Stimulated activated CD4-positive, alpha-beta T cell treated with anti-CD3 and anti-CD28 coated beads, Interleukin-1b, Interleukin-23, amount 100 ng/mL, for 24 hours (primary cell): ENCODE measurements at places on chromosomes 16 and 17.

DNA sequence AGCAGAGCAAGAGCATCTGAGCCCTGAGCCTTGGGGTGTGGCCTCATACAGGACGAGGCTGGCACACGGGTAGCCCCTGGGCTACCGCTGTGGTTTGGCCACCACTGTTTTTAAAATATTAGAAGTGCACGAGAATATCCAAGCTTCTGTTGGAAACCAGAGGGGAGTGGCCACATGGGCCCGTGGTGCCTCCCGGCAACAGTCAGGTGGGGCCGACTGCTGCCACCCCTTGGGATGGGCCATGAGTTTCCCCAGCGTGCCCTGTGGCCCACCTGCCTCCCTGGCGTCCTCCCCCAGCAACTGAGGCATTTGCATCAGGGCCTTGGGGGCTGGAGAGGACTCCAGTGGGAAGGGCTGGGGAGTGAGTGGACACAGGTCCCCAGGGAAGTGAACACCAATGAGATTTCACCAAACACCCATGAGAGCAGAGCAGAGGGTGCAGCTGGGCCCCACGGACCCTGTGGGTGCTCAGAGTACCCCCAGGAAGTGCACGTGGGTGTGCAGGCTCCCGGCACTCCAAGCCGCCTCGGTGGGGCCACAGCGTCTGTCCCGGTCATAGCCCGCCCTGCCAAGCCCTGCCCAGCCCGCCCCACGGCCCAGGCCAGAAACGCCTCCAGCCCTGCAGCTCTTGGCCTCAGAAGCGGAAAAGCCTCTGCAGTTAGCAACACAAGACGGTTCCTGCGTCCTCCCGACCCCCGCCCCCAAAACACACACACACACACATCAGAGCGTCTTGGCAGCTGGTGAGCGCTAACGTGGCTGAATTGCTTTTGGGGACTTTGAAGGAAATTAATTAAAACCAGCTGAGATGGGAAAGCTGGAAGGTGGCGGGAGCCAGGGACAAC is 22.7 kb downstream of the ZNF469 start:
- DNase-seq = no peak

DNA sequence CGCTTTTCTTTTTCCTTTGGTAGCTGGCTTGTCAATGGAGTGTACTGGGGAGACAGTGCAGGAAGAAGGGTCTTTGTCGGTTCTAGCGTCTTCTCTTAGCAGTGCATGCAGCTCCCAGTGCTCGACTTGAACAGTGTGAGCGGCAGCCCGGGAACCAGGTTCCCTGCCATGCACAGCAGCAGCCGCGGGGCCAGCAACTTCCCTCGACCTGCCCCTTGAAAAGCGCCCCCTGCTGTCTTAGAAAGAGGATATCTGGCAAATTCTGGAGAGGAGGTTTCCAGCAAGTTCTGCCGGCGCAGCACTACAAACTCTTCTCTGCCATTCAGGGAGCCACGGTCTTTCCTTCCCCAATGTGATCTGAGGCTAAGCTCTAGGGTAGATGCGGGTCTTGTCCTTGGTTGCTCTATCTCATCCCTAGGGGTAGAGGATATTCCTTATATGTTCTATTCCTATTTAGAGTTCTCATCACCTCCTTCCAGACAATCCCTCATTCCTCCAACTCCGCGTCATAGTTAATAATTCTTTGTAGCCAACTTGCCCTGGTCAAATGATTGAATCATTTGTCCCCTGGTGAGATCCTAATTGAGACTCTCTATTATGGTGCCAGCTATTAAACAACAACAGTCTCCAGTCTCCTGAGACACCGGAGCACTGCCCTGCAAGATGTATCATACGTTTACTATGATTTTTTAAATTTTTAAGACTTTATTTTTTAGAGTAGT is 451.3 kb downstream of the PMP22 start:
- DNase-seq = no peak

DNA sequence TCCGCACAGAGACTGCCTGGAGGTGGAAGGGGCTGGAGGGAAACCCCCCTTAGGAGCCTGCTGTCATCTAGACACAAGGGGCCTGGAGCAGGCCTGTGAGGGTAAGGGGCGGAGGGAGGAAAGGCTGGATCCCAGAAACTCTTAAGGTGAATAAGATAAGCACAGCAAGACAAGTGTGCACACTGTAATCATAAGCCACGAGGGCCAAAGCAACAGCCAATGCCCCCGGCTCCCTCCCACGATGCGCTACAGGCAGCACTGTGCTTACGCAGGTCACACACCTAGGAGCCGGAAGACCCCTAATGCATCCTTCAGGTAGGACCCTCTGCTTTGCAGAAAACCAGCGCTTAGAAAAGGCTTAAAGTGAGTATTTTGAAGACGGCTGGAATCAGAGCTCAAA is 24.6 kb downstream of the ZFHX3 start:
- no peak for DNase-seq

DNA sequence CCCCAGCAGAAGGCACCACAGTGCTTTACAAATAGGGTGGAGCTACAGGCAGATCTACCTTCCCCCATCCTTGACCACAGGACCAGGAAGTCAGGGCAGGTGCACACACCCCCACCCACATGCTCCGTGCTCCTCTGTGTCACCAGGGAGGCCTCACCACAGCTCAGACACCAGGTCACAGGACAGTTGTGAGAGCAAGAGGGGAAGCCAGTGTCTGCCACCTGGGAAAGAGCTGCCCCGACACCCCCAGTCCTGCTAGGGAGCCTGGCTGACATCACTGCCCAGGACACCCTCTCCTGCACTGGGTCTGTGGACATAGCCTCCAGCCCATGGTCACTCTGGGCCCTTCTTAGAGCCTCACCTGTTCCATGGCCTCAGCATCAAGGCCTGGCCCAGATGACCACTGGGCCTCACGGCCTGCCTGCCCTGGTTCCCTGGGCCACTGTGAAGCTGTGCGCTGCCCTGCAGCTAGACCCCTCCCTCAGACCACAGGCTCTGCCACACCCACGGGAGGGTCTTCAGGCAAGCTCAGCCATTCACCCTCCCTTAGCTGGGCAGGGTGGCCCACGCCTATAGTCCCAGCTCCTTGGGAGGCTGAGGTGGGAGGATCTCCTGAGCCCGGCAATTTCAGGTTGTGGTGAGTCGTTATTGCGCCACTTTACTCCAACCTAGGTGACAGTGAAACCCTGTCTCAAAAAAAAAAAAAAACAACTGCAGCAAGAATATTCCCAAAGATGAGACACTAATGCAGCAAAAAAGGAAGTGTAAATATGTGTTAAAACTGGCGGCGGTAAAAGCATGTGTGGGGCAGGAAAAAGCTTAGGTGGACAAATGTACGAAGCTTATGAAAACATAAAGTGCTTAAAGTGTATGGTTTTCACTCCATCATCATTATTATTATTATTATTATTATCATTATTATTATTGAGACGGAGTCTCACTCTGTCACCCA is 14.2 kb downstream of the POLR3K start:
- no peak for DNase-seq

DNA sequence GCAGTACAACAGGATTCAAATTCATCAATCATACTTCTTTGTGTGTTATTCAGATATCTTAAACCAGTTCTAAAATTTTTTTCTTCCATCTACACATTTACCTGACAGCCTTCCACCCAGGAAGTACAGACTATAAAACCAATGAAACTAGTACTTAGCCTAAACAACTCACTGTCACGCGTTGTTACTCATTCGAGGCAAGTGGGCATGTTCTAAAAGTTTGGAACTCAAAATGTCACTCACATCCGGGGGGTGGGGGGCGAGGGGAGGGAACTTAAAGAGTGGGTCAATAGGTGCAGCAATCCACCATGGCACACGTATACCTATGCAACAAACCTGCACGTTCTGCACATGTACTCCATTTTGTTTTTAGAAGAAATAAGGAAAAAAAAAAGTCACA is 90.4 kb upstream of the PLEKHM1 start:
- DNase-seq = no peak

DNA sequence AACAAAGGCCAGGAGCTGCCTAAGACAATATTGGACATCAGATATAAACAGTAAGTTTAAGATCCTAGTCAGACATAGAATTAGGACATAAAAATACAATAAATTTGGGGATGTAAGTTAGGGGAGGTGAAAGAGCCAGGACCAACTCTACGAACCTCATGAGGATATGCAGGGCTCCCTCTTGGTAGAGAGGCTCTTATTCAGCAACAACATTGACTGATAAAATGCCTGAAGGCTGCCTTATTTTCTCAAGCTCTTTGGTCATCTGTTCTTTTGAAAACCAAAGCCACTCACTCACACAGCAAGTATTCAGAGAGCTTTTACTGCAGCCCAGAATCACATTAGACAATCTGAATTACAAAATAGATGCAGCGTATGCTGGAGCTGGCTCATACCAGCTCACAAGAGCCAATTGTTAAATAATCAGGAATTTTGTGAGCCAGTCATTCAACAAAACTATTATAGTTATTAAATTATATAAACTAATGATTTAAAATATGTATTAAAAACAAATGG is 108.6 kb upstream of the CLEC3A start:
- no peak for DNase-seq

DNA sequence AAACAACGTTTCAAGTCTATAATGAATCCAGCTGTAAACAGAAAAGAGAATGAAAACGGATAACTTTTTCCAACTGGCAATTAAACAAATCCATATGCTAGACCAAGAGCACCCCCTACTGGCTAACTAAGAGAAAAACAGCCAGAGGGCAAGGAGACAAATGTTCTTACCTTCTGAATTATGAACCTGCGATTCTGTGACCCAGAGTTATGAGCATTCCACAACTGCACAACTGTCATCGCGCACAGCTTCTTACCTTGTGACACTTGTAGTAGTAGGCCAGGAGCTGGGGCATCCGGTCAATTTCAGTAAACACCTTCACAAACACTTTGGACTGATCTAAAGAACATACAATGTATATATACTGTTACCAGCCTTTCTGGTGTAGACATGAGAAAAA is 18.6 kb downstream of the COG7 start:
- DNase-seq = no peak

- DNase-seq = no peak
These were observed 45.4 kb upstream of the MYOCD start for GRCh38 chr17:12620200-12620720.

GRCh38 chr17:78544881-78545755 is 32.1 kb downstream of the DNAH17 start:
- DNase-seq = no peak

- no peak for DNase-seq
These were observed 23.6 kb upstream of the ABR start for GRCh38 chr17:1203111-1203966.

DNA sequence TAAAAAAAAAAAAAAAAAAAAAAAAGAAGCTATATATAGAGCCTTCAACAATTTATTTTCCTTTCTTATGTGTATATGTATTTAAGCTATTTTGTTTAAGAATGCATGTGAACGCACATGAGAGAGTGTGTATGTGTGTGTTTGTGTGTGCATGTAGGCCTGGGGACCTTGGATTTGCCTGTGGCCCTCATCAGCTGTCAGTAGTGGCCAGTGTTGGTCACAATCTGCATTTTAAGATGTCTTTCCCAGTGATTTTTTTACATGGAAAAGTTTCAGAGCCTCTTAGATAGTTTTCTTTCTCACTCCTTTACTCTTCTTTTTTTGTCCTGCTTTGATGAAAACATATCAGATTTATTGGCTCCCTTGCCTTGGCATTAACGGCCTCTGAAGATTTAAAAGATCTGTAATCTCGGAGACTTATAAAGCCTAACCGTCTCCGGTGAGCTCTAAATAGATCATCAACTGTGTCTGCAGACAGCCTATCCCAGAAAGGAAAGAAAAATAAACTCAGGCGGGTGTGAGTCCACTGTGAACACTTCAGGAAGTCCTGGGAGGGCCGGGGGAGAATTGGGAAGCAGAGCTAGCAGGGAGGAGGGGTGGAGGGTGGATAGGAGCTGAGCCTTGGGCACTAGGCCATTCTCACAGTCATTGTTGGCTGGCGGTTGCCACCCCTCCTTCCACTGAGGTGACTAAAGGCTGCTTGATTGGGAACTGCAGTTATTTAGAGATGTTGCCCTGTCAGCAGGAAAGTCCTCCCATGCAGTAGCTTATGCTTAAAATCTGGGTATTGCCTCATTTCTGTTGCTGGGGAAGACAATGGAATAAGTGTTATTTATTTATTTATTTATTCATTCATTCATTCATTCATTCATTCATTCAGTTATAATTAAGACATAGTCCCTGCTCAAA is 86.8 kb downstream of the WWP2 start:
- DNase-seq = no peak

GRCh38 chr17:79210638-79211037 is 136.0 kb downstream of the ENGASE start:
- no peak for DNase-seq

DNA sequence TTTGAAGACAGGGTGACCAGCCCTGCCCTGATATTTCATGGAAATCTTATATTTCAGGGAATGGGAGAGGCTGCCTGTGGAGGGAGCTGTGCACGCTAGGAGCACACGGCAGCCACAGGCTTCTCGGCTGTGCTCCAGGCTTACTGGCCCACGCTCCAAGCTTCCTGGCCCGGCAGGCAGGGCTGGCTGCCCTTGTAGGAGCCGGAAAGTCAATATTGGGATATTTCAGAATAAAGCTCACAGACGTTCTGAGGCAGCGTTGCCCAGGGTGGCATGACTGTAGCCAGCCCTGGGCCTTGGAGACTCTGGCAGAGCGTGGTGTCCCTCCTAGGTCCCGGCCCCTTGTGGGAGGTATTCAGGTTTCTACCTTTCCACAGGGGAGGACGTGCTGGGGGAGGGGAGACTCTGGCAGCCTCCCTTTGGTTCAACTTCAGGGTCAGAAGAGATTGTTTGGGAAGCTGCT is 95.6 kb downstream of the NPIPB11 start:
- no peak for DNase-seq

- no peak for DNase-seq
These were observed 210.0 kb downstream of the MAP2K4 start for GRCh38 chr17:12230481-12231354.

DNA sequence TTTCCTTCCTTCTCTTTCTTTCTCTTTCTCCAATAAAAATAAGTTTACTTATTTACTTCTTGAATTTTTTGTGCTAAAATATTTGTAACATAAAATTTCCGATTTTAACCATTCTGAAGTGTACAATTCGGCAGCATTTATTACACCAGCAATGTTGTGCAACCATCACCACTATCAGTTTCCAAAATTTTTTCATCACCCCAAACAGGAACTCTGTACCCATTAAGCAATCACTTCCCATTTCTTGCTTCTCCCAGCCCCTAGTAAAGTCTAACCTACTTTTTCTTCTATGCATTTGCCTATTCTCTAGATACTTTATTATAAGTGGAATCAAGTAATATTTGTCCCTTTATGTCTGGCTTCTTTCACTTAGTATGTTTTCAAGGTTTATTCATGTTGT is 2.5 kb upstream of the HP start:
- DNase-seq = no peak
